ENCODE measurements at places on chromosomes 13 and 19.
A peak's percentile ranks its signal among the peaks of the same experiment; 100 is the strongest.

DNA sequence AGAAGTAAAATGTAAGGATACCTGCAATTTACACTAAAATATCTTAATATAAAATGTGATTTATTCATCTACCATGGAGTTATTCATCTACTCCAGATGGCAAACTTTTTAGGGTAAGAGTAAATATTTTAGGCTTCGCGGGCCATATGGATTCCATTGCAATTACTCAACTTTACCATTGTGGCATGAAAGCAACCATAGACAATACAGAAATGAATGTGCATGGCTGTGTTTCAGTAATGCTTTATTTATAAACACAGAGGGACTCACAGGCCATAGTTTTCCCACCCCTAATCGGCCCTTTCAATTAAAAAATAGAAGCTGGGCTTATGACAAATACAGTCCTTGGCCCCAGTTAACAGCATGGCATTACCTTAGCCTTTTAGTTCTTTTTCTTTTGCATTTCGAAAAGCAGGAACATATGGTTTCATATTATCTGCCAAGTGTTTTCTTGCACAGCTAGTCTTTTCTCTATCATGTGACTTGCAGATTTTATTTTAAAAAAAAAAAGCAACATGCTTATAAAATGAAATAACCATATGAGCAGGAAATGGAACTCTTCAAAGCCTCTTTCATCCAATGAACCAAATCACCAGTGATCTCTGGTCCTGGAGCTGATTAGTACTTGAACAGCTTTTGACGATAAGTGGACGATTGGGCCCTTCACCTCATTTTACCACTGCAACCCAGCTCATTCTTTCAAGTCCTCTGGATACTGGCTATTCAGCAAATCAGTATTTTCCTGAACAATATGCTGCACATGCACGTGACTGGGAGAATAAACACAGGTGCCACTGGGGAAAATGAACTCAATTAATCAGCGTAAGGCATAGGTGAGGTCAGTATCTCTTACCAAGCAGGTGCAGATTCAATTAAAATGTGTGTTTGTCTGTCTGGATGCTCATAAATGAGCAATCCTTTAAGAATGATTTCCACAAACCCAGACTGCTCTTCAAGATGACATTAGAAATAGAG lies 63.9 kb downstream of the LHFPL6 start:
- no peak for DNase-seq

DNA sequence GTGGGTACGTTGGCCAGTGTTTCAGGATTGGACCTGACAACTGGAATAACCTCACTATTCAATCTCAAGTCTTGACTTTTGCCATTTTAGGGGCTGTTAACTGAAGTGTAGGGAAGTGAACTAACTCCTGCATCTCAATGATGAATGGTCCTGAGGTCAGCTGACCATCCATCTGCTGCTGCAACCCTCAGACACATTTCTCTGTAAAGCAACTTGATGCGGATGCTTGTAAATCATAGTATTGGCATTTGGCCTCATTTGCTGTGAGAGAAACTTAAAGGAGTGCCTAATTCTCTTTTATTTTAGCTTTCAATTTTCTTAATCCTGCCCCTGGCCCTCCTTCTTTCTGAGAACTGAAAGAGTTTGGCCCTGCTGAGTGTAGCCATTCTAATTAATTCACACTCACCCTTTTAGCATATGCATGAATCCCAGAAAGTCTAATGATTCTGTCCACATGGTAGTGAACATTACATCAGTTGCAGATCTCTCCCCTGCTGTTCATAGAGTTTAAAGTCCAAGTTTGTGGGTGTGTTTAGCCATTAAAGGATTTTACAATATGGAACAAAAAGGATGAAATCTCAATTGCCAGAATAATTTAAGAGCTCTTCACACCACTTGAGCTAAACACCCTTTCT lies 1531.4 kb upstream of the SLC10A2 start:
- DNase-seq: no peak

DNA sequence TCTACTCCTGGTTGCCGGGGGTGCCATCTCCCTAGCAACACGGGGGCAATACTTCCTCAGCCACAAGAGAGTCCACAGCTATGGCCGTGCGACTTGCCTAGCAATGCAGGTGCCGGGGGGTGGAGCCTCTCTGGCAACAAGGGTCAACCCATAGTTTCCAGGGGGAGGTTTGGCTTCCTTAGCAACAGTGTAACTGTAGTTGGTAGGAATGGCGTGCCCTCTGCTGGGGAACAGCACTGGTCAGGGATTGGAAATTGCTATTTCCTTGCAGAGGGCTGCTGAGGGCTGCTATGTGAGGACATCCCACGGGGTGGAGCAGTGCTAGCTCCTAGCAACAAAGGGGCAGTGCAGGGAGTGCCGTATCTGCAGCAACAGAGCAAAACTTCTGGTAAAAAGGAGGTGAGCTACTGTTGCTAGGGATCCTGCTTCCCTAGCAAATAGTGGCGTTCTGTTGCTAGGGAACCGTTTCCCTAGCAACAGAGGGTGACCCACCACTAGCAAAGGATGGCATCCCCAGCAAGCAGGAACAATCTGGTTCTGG lies 7.0 kb upstream of the TMC4 start:
- DNase-seq: no peak

GRCh38 chr13:66214467-66214866 lies 1015.7 kb downstream of the PCDH9 start:
- no peak for DNase-seq

GRCh38 chr13:110245416-110245899 lies 61.5 kb downstream of the COL4A1 start:
- no peak for DNase-seq

DNA sequence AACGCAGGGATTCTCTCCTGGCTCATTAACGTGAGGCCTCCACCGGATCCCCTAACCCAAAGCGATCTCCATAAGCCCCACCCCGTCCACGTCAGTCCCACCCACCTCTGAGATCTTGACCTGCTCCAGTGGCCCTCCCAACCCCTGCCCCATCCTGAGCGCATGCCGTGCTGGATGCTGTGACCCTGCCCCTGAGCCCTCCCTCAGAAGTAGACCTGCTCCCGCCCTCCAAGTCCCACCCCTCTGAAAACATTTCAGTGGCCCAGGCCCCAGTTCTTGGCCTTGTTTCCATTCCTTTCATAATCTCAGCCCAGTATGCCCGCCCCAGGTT lies 19.9 kb downstream of the LMTK3 start:
- DNase-seq: no peak

DNA sequence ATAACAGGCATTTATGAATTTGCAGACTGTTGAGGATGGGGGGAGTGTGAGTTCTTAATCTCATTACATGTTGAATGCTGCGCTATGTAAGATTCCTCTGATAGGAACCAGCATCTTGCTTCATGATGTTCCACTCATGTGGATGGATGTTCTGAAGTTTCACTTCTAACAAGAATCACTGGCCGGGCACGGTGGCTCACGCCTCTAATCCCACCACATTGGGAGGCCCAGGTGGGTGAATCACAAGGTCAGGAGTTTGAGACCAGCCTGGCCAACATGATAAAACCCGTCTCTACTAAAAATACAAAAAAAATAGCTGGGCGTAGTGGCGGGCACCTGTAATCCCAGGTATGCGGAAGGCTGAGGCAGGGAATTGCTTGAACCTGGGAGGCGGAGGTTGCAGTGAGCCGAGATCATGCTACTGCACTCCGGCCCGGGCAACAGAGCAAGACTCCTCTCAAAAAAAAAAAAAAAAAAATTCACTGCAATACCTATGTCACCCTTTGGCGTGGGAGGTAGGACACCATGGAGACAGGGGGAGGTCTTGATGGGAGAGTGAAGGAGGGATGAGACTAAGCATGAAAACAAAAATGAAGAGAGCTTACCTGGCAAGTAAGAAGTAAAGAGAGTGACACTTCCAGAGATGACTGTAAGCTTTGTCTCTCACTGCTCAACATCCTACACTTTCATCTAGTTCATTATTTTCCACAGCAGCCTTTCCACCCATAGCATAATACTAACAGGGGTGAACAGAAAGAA lies 133.0 kb downstream of the DCT start:
- no peak for DNase-seq

- DNase-seq: no peak
Observed at GRCh38 chr13:33051632-33052031, 35.4 kb downstream of the KL start.

GRCh38 chr13:98798849-98799645 lies 46.6 kb upstream of the SLC15A1 start:
- DNase-seq: no peak

- no peak for DNase-seq
Observed at GRCh38 chr13:19861762-19862161, 1.7 kb downstream of the ZMYM5 start.

DNA sequence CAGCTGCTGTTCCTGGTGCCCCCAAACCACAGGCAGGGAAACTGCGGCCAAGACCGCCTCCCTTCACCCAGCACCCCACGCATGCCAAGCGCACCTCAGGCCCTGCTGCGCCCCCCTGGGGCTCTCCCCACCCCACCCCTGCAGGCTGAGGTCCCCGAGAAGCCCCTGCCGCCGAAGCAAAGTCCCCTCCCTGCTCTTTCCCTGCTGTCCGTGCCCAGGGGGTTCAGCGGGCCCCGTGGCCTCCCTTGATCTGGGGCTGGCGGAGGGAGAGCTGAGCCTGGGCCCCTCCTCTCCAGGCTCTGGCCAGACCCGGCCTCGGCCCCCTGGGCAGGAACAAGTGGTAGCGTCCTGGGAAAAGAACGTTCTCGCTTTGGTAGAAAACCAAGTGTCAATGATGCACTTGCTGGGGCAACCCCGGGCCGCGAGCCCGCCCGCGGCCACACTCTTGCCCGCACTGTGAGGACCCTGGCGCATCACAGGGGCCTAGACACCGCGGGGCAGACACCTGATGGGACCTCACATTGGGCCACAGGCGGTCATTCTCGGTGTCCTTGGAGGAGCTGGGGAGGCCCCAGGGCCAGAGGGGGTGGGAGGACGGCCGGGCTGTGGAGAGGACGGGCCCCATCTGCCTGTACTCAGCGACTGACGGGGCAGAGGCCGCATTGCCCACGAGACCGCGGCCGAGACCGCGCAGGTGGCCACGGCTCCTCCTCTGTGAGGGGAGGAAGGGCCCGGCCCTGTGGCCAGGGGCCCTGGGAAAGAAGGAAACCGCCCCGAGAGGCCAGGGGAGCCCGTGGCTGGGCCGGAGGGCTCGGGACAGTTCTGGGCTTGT lies 29.0 kb downstream of the GPX4 start:
- DNase-seq: no peak

DNA sequence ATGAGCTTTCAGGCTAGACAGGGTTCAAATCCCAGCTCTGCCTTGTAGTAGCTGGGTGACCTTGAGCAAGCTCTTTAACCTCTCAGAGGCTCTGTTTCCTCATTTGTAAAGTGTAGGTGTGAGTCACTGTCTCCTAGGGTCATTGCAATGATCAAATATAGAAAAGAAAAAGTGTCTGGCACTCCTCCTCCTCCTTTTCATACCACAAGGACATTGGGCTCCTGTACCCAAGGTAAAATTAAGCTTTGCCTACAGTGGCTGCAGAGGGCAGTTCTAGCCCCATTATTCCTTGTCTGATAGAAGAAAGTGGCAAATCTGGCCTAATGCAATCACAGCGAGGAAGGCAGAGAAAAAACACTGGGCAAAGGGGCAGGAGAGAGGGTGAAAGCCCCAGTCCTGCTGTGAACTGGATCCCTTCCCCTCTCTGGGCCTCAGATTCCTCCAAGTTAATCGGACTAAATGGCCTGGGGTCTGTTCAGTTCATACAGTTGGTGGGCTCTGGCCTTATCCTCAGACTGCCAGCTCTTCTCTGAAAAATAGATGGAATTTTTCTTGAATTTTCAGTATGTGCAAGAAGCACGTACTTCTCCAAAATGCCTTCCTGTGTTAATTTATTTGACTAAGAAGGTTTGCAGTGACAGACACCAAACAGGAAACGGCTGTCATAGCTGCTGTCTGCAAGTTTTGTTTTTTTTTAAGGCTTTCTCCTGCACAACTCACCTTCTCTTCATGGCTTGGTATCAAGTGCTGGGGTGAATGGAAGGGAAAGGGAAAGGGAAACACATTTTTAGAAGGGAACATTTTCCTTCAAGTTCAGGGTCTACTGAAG lies 35.3 kb downstream of the RGCC start:
- DNase-seq: peak; percentile 69

- DNase-seq: no peak
Observed at GRCh38 chr19:15123900-15124299, 16.7 kb downstream of the SYDE1 start.

DNA sequence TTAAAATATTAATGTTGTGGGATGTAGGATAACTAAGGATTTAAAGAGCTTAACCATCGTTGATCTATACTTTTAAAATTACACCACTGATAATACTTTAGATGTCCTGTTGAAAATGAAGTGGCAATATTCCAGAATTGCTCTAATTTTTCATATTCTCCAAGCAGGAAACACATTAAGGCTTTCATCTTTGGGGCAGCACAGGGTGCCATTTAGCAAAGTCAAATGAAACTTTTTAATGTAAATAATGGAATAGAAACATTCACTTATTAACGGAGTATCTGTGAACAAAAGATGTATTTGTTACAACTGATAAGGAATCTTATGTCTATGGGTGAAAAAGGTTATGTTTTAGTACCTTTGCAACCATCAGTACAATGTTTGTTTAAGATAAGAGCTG lies 50.0 kb upstream of the MIR17HG start:
- no peak for DNase-seq

DNA sequence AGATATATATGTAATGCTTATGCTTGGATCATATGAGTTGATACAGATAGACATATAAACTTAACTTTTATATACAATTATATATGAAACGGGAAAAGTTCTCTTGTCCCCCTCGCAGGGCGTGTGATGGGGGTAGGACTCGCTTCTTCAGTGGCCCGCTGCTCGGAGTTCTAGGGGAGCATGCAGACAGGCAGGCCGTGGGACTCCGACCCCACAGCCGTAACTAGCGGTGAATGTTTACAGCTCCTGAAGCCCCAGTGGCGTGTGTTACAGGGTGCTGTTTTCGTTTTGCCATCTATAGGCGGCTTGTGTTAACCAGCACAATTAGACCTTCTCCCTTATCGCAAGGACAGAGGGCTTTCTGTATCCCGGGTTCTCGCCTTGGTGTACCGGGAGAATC lies 1899.8 kb downstream of the PCDH9 start:
- DNase-seq: no peak

DNA sequence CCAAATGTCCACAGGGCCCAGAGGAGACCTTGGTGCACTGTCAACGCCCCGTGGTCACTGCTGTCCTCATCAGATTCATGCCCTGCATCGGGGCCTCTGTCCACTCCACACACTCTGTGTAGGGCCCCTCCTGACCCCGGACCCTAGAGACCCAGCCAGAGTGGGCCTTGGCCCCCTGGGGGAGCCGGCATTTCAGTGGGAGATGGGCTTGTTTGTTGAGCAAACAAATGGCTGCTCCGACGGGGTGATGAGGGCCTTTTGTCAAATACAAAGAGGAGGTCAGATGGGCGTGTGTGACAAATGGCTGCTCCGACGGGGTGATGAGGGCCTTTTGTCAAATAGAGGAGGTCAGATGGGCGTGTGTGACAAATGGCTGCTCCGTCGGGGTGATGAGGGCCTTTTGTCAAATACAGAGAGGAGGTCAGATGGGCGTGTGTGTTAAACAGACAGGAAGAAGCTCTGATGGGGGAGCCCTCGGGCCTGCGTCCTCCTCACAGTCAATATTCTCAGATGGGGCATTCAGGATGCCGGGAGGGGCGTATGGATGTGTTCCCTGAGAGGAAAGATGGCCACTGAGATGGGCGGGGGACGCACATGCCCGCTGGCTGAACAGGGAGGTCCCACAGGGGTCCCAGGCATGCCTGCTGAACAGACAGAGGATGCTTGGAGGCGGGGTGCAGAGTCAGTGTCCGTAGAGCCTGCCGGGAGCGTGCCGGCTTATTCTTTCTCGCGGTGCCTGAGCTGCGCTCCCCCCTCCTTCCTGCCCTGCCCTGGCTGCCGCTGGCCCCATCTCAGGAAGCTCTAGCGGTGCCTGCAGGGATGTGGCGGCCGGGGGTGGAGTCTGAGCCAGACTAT lies 36.3 kb downstream of the SMIM24 start:
- peak; percentile 28 for DNase-seq

GRCh38 chr13:24203811-24204210 lies 43.3 kb downstream of the SPATA13 start:
- DNase-seq: peak; percentile 87

All from GDM1 (cell line).